GM18507 (cell line): ENCODE measurements at places on chromosomes 13 and 19.

- DNase-seq: no peak
These were observed 9.2 kb downstream of the IQCN start for GRCh38 chr19:18264971-18265540.

GRCh38 chr19:17075864-17076542 lies 426 bp downstream of the MYO9B start:
- no peak for DNase-seq

GRCh38 chr13:65470781-65471180 lies 1759.4 kb downstream of the PCDH9 start:
- no peak for DNase-seq

DNA sequence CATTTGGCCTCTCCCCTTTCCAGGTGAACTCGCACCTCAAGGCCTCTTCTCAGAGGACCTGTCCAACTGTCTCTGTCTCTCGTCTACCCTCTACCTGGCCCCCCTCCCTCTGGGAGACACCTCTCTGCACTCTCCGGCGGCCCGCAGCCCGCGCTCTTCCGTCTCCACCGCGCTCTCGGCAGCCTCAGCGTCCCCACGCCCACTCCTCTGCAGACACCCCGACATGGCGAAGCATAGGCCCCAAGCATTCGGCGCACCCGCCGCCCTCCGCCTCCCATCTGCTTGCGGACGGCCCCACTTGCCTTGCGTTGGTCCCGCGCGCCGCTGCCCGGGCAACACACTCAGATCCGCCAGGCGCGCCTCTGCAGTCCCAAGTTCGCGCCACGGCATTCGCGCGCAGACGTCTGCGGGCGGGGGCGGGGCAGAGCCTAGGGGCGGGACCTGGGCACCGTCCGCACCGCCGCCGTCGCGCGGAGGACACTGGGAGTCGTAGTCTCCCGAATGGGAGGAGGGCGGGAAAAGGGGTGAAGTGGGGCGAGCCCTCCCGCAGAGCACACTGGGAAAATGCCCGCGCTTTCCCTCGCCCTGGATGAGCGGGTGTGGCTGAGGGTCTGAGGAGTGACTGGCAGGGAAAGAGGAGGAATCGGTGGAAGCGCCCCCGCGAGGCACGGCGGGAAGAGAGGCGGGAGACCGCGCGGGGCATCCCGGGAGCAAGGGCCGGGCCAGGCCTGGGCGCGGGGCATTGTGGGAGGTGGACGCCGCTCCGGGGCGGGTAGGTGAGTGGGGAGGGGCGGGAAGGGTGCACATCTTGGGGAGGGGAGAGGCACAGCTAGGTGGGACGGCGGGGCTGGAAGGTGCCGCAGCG lies at the start of the genes LIG1 and ZSWIM9:
TSS of gene LIG1 (minus strand) at position 406 of the 865 bp plus-strand sequence. CDS start 4,778 bp downstream, outside the sequence.
TSS of gene ZSWIM9 (plus strand) at position 742 of the 865 bp plus-strand sequence. CDS start 1,123 bp downstream, outside the sequence.
- DNase-seq: peak; percentile 91

DNA sequence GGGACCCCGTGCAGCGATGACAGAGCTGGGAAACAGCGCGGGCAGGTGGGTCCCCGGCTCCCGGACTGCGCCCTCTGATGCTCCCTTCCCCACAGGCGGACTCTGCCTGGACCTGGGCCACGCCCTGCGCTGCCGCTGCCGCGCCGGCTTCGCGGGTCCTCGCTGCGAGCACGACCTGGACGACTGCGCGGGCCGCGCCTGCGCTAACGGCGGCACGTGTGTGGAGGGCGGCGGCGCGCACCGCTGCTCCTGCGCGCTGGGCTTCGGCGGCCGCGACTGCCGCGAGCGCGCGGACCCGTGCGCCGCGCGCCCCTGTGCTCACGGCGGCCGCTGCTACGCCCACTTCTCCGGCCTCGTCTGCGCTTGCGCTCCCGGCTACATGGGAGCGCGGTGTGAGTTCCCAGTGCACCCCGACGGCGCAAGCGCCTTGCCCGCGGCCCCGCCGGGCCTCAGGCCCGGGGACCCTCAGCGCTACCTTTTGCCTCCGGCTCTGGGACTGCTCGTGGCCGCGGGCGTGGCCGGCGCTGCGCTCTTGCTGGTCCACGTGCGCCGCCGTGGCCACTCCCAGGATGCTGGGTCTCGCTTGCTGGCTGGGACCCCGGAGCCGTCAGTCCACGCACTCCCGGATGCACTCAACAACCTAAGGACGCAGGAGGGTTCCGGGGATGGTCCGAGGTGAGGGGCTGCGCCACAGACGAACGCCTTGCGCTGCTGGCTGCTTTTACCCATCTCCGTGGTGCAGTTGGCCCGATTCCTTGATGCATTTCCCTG lies 7.8 kb upstream of the SELENOV start:
- peak; percentile 78 for DNase-seq

DNA sequence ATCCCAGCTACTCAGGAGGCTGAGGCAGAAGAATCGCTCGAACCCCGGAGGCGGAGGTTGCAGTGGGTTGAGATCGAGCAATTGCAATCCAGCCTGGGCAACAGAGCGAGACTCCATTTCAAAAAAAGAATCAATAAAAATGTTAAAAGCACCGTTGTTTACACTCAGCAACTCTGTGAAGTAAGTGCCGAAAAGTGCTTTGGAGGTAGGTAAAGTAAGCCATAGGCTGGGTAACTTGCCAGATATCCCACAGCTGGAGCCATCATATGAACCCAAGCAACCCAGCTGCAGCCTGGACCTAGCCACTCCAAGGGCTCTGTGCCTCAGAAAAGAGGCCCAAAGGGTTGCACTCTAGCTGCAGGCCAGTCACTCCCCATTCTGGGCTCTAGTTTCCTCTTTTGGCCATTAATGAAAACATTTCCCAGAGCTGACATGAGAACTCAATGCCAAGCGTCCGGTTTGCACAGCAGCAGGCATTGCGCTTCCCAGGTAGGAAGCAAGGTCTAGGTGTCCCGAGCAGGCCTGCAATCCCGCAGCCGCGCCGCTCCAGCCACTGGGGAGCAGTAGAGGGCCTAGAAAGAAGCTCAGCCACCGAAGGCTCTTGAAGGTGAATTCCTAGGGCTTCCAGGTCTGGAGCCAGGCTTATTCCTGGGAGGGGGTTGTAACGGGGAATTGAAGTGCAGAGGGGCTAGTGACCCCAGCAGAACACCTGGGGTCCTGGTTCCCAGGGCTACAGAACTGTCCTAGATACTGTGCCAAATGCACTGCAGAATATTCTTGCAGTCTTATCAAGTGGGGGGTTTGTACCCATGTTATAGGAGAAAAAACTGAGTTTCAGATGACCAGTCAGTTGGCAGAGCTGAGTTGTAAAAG lies 4.1 kb upstream of the CD79A start:
- no peak for DNase-seq

GRCh38 chr13:19643652-19644051 lies 10.2 kb downstream of the MPHOSPH8 start:
- no peak for DNase-seq

DNA sequence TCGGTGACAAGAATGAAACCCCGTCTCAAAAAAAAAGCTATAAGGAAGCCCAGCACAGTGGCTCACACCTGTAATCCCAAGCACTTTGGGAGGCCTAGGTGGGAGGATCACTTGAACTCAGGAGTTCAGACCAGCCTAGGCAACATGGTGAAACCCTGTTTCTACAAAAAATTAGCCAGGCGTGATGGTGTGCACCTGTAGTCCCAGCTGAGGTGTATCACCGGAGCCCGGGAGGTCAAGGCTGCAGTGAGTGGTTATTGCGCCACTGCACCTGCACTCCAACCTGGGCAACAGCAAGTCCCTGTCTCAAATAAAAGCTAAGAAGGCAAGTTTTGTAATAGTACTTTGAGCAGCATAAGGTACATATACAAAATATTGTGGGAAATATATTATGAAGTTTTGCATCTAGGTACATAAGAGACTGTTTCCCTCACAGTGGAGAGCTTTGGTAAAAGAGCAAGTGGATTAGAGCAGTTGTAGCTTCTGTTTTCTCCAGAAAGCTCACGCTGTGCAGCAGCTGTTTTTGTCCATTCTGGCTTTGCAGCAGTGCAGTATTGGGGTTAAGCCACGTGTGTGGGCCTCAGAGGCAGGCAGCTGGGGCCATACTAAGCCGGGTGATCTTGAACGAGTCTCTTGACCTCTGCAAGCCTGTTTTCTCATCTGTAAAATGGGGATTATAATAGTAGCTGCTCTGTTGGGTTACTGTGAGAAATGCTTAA lies 35.4 kb downstream of the ARHGAP35 start:
- no peak for DNase-seq

DNA sequence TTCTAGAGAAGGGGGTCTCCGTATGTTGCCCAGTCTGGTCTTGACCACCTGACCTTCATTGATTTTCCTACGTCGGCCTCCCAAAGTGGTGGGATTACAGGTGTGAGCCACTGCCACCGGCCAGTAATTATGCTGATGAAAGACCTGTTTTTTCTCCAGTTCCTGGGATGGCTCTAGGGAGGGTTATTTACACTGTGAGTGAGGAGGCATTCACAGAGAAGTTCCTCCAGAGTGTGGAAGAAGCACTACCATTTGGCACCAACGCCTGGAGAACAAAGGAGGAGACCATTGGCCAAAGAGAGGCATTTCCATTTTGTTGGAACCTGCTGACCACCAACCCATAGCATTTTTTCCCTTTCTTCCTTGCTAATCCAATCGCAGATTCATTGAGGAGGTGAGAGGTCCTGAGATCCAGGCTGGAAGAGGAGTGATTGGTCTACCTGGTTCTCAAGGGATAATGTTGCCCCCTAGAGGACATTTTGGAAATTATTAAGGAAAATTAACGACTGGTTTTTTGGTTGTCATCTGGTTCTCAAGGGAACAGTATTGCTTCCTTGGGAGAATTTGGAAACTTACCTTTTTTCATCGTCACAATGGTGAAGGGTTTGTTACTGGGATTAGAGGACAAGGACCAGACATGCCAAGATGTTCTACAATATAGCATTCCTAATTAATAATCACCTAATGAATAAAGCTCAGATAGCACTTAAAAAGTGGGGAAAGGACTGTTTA lies 5.5 kb upstream of the SAE1 start:
- peak; percentile 37 for DNase-seq

DNA sequence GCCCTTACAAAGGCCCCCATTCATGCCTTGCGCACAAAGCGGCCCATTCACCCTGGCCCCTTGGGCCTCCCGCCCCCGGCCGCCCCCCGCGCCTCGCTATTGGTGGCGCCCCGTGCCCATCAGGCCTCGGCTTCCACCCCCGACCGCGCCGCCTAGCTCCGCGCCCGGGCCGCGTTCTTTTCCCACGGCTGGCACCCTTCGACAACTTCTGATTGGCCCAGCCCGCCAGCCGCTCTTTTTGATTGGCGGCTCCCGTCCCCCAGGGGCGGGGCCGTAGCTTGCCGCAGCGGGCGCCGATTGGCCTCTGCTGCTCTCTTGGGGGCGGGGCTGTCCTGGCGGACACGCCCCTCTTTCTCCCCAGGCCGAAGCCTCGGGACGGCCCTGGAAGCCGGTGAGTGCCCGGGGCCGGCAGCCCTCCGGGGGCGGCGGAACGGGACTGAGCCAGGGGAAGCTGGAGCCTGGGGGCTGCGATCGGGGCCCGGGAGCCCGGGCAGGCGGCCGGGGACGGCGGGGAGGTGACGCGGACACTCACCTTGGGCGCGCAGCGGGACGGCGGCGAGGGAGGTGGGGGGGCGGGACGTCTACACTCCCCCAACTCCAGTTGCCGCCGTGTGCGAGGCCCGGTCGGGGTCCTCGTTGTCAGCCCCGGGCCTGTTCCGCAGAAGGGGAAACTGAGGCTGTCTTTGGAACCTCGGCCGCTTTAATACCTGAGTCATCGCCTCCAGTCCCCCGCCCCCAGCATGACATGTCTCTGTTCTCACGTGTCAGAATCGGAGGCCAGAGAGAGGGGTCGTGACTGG lies at the start of gene MYH14:
TSS of gene MYH14 (plus strand) at position 342 of the 800 bp plus-strand sequence. CDS start 6,744 bp downstream, outside the sequence.
- DNase-seq: no peak

- peak; percentile 1 for DNase-seq
These were observed 1096.8 kb upstream of the PCDH20 start for GRCh38 chr13:62512194-62513141.

DNA sequence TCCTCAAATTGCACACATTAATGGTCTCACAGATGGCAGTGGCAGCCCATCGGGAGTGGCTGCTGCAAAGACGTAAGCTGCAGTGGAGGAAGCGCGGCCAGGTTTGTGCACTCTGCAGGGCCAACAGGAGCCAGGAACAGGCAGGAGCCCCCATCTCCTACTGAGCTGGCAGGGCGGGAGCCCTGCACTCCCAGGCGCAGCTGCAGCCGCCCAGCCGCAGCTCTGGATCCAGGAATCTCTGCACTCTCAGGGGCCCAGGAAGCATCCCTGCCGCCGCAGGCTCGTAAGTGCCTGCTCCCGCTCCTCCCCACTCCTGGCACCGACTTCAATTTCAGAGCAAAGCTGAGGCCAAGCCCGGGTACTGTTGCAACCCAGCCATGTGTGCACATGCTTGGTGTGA lies 37.5 kb downstream of the ANKRD27 start:
- DNase-seq: no peak

GRCh38 chr19:54162241-54162805 lies 2.8 kb upstream of the LENG1 start:
- DNase-seq: no peak

DNA sequence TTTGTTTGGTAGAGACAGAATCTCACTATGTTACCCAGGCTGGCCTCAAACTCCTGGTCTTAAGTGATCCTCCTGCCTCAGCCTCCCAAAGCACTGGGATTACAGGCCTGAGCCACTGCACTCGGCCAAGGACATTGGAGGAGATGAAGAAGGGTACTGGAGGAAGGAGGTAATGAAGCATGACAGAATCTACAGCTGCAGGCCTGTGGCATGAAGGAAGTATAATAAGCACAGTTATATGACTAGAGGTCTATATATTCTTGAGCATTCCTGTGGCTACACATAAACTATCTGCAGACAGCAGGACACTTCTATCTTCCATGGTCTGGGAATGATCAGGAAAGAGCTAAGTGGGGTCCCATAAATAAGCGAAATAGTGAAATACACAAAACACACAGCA lies 18.2 kb downstream of the ZNF565 start:
- no peak for DNase-seq

GRCh38 chr13:27353166-27353583 lies 71.2 kb upstream of the GTF3A start:
- DNase-seq: peak; percentile 75

GRCh38 chr19:15779756-15780476 lies 7.5 kb upstream of the OR10H5 start:
- DNase-seq: no peak

DNA sequence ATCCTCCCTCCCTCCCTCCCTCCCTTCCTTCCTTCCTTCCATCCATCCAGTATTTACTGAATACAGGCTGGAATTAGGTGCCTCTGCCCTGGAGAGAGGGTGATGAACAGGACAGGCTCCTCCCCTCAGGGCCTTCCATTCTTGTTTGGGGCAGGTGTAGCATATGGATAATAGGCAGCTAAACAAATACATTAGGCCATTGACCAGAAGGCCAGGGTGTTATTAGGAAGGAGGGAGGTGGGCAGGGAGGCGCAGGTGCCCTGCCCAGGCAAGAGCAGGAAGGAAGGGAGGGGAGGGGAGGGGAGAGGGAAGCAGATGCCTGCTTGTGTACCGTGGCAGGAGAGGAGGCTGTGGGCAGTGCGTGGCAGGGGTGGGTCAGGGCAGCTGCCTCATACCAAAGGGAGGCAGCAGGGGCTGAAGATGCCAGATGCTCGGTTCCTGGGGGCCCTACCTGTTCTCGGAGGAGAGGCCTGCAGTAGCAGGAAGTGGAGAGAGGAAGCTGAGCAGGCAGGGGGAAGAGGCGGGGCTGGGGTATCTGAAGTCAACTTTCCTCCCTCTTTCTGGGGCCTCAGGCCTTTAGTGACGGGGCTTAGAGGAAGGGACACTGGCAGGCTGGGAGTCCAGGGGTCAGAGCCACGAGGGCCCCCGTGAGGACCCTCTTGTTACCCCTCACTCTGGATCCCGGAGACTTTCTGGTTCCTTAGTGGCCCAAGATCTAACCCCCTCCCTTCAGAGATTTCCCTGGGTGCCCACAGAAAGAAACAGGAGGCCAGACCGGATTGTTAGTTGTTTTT lies at the start of gene RINL:
TSS of gene RINL (minus strand) at position 495 of the 794 bp plus-strand sequence. CDS start 1,533 bp downstream, outside the sequence.
- DNase-seq: peak; percentile 58
